T-helper 2 cell (primary cell): ENCODE measurements at places on chromosomes 5 and 9.

GRCh38 chr9:137162505-137163364, 7.1 kb downstream of the LRRC26 start:
- no peak for DNase-seq

GRCh38 chr9:133993635-133994253, 1.6 kb upstream of the VAV2 start:
- DNase-seq = no peak

DNA sequence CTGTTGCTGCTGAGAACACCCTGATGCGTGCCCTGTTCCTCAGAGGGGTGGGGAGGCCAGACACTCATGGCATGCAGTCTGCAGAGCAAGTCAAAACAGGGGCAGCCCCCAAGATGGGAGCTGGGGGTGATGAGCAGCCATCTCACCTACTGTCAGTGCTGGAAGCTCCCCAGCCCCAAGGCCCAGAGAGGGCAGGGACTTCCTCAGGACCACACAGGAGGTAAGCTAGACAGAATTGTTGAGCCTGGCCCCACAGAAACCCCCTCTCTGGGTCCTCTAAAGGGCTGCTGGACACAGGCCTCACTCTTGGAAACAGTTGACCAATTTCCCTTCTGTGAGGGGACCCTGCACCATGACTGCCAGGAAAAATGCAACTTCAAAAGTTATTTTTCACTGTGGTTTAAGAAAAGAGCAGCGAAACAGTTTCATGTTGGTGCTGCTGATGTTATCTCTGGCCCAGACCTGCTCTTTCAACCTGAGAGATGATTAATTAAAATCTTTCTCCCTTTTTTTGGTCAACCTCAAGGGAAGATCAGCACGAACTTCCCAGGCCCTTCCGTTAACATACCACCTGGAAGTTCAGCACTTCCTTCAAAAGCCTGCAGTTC, 9.6 kb downstream of the CSF2 start:
- no peak for DNase-seq

DNA sequence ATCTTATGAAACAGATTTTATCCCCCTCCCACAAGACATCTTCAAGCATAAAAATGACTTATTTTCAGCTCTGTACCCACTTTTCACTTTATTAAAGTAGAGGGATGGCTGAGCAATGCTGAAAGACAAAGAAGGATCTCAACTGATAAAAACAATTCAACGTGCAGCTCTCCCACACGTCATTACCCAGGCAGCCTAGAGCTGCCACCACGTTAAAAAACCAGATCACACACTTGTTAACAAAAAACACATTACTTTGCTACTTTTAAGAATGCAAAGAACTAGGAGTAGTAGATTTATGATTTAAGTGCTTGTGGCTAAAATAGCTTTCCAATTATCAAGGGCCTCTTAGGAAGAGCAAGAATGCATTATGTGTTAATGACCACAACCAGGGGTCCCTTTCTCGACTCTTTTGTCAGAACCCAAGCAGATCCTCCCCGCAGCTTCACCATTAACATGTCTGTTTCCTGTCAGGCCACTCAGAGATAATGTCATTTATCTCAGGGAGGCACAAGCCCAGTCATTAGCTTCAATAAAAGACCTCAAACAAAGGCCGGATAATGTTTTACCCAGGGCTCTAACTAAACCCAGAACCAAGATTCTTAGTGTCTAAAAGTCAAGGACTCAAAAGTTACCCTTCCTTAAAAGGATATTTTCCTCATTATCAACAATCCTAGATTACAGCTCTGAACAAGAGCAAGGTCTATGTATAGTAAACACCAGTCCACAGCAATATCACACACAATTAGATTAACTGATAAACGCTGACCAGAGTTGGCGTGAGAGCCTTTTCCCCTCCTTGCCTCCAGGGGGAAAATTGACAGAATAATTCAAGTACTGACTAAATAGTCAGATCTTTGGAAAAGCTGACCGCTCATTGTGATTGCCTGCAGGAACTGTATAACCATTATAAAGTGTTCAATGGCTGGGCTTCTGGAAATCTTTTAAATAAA, 7.5 kb downstream of the ZNF608 start:
- DNase-seq = no peak

DNA sequence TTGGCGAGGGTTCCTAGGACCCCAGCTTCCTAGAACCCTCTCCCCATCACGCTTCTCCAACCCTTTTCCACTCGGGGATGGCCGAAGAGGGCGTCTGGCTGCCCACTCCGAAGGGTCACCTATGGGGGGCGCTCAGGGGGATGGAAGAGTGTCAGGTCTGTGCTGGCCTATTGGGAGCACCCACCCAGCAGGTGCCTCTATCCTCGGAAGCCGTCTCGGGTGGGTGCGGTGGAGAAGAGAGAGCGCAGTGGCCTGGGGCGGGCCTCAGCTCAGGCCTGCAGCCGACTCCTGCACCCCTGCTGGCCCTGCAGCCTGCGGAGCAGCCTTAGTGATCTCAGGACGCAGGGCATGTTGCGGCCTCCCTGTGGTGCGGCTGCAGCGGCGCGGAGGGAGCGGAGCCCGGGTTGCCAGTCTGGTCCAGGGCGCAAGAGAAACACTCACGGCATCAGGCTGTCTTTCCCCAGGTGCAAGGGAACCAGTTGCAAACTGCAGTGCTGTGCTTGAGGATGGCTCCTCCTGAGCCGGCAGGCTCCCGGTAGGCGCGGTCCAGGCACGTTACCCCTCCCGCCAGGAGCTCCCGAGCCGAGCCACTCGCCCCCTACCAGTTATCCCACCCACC, 1.5 kb upstream of the IRX2 start:
- no peak for DNase-seq

DNA sequence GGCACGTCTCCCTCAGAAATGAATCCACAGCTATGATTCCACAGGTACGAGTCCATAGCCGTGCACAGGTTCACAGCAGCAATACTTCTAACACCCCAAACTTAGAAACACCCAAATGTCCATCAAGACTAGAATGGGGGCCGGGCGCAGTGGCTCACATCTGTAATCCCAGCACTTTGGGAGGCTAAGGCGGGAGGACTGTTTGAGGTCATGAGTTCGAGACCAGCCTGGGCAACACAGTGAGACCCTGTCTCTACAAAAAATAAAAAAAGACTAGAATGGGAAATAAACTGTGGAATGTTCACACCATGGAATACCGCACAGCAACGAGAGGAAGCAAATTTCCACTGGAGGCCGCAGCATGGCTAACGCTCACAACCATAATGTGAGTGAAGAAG, 4.3 kb upstream of the DOLPP1 start:
- DNase-seq = no peak

GRCh38 chr5:153974813-153975163, 63.9 kb downstream of the FAM114A2 start:
- DNase-seq = no peak
